HTR-8/SVneo (cell line): ENCODE measurements at places on chromosomes 5 and 9.

GRCh38 chr9:114988962-114989599 lies 58.7 kb upstream of the TNFSF8 start:
- DNase-seq: no peak

- no peak for DNase-seq
Measured at GRCh38 chr5:137734962-137735554, 831 bp downstream of the KLHL3 start.

DNA sequence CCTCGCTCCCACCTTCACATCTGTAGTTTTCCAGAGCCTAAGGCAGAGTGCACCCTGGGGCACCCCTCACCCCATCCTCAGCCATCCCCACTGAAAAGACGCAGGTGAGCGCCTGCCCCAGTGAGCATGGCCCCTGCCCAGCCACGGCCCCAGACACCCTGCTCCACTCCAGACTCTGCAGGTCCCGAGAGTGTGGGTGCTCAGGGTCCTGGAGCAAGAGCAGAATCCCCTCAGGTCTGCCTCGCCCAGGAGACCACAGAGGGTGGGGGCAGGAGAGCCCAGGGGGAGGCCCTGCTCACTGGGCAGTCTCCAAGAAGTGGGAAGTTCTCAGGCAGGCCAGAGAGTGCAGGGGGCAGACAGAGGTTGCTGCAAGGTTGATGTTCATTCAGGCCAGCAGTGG lies 158.6 kb upstream of the PPP1R26 start:
- DNase-seq: no peak

- DNase-seq: no peak
Measured at GRCh38 chr9:104258296-104259011, 164.3 kb downstream of the SMC2 start.

- DNase-seq: peak; percentile 53
Measured at GRCh38 chr9:104386425-104387069, 117.5 kb upstream of the OR13F1 start.

DNA sequence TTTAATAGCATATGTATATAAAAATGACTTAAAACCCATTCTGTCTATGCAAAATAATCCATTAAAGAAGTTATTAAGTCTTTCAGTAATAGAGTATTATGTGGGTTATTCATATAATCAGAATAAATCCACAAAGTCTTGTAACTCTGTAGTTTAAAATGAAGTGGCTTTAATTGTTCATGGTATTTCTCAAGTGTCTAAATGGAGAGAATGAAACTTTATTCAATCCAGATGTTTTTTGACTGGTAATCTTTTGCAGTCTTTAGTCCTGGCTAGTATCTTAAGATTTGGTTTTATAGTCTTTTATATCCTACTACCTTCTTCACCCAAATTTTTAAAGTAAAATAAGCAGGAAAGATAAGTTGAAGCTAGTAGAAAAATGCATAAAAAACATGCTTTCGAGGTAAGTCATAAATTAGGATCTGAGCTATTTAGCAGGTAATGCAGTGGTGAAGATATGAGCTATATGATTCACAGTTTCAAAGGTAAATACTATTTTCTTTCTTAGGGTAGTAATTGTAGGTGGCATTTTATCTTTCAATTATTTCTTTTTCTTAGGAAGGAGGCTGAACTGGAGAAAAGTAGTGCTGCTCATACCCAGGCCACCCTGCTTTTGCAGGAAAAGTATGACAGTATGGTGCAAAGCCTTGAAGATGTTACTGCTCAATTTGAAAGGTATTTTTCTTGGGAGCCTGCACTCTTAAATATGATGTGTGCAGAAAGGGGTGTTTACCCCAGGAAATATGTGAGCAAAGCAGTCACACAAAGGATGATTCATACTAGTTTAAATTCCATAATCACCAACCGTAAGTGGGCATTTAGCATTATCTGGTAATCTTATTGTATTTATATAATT lies 17.9 kb downstream of the HMMR start:
- no peak for DNase-seq

GRCh38 chr9:99076483-99077171 lies 28.3 kb upstream of the TGFBR1 start:
- DNase-seq: no peak
